ENCODE measurements at places on chromosomes 4 and X.

DNA sequence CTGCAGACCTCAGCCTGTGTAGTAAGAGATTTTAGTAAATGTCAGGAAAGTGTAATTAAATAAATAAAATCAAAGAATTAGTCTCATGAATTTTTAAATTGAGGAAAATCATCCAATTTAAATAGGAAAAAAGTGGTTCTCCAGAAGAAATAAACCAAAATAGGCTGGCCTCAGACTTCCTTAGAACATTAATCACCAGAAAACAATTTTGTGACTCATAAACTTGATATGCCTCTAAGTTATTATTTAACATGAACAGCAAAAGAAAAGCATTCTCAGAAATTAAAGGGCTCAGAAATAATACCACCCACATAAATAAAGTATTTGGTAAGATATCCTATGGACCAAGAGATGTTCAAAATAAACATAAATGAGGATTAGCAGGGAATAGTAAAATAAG lies 14.3 kb downstream of the FAM47B start:
- no peak for DNase-seq

DNA sequence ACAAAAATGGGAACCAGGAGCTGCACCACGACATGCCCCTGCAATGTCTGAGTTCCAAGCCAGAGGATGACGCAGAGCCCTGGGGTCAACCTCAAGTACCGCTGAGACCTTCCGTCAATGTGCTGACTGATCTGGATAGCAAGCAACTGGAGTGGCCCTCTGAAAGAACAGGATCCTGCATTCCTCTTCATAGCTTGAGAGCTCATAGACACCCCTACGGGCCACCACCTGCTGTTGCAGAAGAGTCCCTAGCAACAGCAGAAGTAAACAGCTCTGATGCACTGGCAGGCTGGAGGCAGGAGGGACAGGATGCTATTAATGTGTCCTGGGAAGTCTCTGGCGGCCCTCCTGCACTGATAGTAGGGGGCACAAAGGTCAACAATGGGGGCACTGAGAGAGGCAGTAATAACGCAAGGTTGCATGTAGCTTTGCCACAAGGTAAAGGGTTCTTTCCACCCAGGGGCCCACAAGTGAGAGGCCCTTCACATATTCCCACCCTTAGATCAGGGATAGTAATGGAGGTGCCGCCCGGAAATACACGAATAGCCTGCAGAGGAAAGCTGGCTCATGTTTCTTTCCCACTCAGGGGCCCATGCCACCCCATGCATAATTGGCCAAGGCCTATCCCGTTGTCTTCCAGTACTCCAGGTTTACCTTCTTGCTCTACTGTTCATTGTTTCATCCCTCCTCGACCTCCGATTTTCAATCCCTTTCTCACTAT lies 1.3 kb downstream of the PRR32 start:
- DNase-seq: no peak

GRCh38 chr4:38387819-38388218 lies 276.2 kb upstream of the KLF3 start:
- no peak for DNase-seq

DNA sequence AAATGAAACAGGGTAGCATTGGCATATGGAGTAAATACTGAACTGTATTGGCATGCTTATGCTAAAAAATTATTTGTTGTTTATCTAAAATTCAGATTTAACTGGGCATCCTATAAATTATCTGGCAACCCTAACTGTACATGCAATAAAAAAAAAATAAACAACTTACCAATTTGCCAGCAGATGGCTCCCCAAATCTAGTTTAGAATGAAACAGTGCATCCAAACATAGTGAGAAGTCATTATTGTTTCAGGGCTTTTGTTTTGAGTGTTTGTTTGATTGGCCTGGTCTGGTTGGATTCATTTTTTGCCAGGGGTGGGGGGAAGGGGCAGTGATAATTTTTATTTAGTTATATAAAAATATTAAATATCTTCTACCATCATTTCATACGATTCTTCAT lies 12.8 kb upstream of the NSUN7 start:
- no peak for DNase-seq

- DNase-seq: no peak
These were observed 863 bp upstream of the XPNPEP2 start for GRCh38 chrX:129737916-129738315.

DNA sequence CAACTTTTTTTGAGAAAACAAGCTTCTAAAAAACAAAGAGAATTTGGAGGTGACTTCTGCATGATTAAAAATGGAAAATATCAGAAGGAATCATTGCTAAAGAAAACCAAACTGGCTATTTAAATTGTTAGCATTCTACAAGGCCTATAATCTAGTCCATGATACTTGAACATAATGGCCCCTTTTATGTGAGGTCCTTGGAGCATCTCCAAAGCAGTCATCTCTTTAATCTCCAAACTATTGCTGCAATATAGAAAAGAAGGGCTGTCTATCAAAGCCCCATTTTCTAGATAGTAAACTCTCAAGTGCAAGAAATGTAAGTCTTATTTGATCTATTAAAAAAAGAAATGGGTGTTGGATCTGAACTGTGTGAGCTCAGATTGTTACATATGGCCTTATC lies 615.1 kb downstream of the CENPC start:
- DNase-seq: no peak

GRCh38 chr4:183729430-183730328 lies 70.6 kb downstream of the TRAPPC11 start:
- no peak for DNase-seq

GRCh38 chr4:173017802-173018201 lies 150.8 kb upstream of the GALNT7 start:
- no peak for DNase-seq

DNA sequence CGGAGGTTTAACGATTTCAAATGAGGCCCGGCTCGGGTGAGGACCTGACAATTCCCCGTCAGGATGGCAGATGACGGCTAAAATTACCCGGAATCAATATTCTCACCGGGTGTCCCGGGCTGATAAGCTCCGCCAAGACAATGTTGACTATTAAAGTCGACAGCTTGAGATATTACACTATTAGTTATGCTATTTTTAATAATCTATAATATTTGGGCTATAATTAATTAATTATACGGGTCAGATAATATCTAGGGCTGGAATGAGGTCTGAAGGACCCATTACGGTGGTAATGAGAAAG lies 9.4 kb upstream of the NKX1-1 start:
- DNase-seq: no peak

GRCh38 chr4:162497564-162498167 lies 333.9 kb upstream of the FSTL5 start:
- peak; percentile 23 for DNase-seq

DNA sequence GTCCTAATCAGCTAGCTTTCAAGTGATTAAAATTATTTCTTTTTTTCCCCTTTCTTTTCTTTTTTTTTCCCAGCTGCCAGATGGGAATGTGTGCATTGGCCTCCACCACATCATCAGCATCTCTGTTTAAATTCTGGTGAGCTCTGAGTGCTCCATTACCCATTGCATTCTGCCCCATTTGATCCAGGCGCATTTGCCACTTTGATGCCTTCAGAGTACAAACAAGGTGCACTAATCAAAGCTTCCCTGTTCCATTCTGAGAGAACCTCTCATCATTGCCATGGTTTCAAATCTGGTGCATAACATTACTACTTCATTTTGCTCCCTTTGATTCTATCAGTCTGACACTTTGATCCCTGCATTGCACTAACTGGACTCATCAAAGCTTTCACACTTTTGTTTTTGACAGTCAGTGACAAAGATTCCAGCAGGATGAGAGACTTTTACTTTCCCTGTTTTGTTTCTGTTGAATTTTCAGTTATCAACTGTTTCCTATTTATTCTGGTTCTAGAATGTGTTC lies 238.8 kb upstream of the PCDH10 start:
- DNase-seq: no peak

GRCh38 chr4:34202154-34202553 lies 2042.2 kb downstream of the ARAP2 start:
- DNase-seq: no peak

GRCh38 chr4:174430576-174430975 lies 91.7 kb downstream of the HPGD start:
- no peak for DNase-seq

GRCh38 chr4:186021461-186022167 lies 47.3 kb upstream of the TLR3 start:
- no peak for DNase-seq

DNA sequence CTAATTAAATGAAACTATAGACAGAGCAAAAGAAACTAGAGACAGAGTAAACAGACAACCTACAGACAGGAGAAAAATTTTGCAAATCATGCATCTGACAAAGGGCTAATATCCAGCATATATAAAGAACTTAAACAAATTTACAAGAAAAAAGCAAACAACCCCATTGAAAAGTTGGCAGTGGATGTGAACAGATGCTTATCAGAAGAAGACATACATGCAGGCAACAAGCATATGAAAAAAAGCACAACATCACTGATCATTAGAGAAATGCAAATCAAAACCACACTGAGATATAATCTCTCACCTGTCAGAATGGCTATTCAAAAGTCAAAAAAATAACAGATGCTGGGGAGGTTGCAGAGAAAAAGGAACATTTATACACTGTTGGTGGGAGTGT lies 14.8 kb downstream of the ZNF280C start:
- no peak for DNase-seq

GRCh38 chrX:110665223-110666002 lies 130.2 kb downstream of the CHRDL1 start:
- DNase-seq: peak; percentile 6

- DNase-seq: no peak
These were observed 11.2 kb upstream of the SCRG1 start for GRCh38 chr4:173410079-173410478.

GRCh38 chrX:133985164-133985966 lies at the start of gene GPC3:
GPC3 (minus strand) TSS chrX:133985594.
- peak; percentile 61 for DNase-seq

DNA sequence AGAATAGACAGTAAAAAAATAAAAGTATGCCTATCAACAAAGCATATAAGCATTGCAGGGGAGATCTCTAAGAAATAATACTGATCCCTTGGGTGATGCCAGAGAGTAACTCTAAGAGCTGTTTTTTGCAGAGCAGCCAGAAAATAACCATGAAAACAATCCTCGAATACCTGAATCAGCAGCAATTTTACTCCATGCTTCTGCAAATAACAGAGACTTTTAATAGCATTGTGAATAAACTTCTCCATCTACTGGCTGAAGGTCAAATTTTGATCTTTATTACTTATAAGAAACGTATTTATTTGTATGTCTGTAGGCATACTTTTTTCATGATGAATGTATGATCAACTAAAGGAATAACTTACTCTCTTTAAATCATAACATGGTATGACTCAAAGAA lies 334.5 kb downstream of the GALNTL6 start:
- DNase-seq: no peak

DNA sequence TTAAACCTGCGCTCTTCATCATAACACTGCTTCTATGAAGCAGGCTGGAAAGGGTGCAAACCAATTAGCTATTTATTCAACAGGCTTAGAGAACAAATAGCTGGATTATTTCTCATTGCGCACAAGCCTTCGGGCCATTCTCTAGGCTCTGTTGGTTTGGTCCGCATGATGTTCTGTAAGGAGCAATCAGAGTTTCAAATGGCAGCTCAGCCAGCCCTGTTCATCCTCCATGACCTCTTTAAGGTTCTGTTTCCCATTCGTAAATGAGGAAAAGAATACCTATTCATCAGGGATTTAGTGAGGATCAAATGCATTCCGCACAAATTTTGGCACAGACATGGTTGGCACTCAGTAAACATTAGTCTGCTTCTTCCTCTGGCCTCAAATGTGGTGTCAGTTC lies 15.5 kb upstream of the GPM6A start:
- no peak for DNase-seq

GRCh38 chrX:118593407-118593806 lies 97.8 kb downstream of the DOCK11 start:
- no peak for DNase-seq

GRCh38 chrX:19954335-19955096 lies 36.3 kb downstream of the BCLAF3 start:
- DNase-seq: no peak

Measured in naive thymus-derived CD4-positive, alpha-beta T cell (primary cell).